OCI-LY7 (cell line): ENCODE measurements at places on chromosomes 2 and 18.

DNA sequence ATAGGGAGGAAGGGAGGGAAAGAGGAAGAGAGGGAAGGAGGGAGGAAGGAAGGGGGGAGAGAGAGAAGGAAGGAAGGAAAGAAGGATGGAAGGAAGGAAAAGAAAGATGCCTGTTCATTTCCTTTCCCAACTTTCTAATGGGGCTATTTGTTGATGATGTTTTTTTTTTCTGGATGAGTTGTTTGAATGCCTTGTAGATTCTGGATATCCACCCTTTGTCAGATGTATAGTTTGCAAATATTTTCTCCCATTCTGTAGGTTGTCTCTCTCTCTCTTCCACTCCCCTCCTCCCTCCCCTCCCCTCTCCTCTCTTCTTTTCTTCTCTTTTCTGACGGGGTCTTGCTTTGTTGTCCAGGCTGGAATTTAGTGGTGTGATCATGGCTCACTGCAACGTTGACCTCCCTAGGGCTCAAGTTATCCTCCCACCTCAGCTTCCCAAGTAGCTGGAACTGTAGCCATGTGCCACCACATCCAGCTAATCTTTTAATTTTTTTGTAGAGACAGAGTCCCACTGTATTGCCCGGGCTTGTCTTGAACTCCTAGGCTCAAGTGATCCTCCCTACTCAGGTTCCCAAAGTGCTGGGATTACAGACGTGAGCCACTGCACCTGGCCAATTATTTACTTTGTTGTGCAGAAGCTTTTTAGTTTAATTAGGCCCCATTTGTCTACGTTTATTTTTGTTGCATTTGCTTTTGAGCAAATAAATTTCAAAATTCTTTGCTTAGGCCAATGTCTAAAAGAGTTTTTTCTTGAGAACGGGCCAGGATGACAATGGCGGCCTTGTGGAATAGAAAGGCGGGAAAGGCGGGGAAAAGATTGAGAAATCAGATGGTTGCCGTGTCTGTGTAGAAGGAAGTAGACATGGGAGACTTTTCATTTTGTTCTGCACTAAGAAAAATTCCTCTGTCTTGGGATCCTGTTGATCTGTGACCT lies 57.3 kb upstream of the FAM117B start:
- DNase-seq = no peak

DNA sequence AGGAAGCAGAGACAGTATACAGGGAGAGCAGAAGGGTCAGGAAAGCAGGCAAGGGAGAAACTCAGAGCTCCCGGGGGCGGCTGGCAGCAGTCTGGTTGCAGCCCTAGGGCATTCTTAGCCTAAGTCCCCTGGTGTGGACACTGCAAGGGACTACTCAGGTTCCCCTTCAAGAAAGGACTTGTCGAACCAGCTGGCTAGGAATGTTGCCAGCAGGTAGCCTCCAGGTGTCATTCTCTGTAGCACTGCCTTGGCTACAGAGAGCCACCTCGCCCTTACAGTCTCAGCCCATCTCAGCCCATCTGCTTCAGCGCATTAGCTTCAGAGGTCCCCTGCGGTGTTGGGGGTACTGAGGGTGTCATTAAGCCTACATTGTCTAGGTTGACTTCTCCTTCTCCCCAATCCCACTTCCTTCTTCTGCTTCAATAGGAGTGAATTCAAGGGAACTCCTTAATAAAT lies 11.3 kb upstream of the TMSB10 start:
- no peak for DNase-seq

- no peak for DNase-seq
These were observed 70.8 kb downstream of the RTN4 start for GRCh38 chr2:54979321-54980044.

GRCh38 chr2:166042356-166042755 lies 85.5 kb downstream of the SCN1A start:
- DNase-seq = no peak

GRCh38 chr2:63846487-63846886 lies 4.8 kb downstream of the UGP2 start:
- DNase-seq = no peak

DNA sequence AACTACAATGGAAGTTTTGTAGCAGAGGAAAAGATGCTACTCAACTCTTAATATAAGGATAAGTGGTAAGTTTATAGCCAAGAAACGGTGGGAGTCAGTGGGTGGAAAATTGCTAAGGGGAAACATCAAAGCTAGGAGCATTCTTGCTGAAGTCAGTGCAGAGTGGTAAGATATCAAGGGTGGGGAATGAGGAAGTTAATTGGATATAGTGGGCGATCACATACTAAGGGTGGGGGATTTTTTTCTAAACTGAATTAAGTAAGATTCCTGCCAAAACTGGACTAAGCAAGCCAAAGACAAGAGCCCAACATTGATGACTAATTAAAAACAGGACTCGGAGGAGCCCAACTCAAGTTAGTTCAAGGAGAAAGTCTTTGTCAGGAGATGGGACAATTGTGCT lies 525.4 kb downstream of the CCDC85A start:
- DNase-seq = no peak

DNA sequence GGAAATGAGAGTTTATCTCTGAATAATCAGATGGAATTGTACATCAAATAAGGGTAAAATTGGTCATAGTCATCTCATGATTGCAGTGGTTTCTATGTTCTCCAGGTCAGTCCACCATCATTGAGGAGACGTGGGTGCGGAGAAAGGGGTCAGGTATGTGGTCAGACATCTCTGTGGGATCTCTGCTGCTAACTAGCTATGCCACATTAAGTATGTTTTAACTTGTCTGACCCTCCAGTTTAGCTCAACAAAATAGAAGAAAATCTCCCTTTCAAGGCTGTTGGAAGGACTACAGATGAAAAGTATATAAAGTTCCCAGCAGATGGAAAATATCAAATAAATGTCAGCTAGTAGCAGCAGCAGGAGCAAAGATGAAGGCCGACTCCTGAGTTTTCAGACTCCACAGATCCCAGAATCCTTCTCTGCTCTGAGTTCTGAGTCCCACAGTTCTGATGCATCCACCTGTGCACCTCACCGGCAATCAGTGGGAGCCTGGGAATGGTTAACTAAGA lies 106.6 kb upstream of the CYP1B1 start:
- DNase-seq = no peak

- no peak for DNase-seq
These were observed 130.9 kb upstream of the CNTNAP5 start for GRCh38 chr2:123894167-123894566.

GRCh38 chr2:144102386-144102785 lies 417.5 kb downstream of the ZEB2 start:
- no peak for DNase-seq

DNA sequence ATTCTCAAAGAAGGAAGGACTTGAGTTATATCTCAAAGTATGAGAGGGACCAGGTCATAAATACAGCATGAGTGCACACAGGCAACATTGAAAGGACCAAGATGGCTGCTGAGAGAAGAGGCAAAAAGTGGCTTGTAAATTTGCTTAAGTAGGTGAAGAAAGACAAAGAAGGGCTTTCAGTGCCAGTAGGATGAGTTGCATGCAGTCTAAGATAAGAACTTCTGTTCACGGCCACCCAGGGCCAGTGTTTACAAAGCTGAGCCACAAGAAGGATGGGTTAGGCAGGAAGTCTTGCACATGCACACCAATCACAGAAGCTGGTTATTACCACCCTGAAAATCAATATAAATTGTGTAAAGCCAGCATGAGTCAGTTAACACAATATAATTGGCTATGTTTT lies 3.1 kb upstream of the ABCB11 start:
- DNase-seq = no peak

- peak; percentile 56 for DNase-seq
These were observed 852 bp downstream of the POLI start for GRCh38 chr18:54269893-54270844.
